Keratinocyte (primary cell): ENCODE measurements at places on chromosomes 5 and 9. TPM values are rescaled to one million over a fixed set of nuclear protein-coding genes. Genes with fewer than 3 reads are reported as not detected.

Gene AGXT2
- polyA plus RNA-seq = not detected in 3 replicates

DNA sequence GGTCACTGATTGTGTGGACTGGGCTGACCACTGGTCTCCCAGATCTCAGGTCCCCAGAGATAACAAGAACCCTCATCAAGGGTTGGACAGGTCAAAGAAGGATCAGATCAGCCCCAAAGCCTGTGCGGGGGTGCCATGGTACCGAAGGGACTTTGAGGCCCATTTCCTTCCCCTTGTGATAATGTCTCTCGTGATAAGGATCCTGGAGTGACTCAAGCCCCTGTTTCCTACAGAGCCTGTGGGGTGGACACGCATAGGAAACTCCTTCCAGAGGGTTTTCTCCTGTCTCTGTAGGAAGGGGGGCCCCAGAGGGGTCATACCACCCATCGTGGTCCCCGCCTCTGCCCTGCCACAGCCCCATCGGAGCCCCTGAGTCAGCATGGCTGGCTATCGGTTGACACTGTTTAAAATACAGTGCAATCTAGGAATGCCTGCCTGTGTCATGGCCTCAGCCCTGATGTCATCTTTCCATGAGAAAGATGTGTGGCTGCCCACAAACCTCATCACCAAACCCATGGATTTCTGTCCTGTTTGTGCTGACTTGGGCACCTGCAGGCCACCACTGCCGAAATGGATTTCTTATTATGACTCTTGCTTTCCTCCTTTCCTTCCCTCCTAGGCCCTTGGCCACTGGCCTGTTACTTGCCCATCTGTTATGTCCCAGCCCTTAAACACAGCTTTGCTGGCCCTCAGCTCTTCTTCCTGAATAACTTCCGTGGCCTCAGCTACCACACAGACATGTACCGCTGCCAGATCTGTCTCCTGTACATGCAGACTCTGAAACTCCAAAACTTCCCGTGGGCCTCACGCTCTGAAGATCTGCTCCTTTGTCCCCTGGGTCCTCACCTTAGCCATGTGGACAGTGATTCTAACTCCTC lies 2.9 kb upstream of the CSF2 start:
- no peak for DNase-seq

Gene NPR3
- 0.01 to 0.55 TPM (median 0.12 TPM) in 3 replicates for polyA plus RNA-seq

DNA sequence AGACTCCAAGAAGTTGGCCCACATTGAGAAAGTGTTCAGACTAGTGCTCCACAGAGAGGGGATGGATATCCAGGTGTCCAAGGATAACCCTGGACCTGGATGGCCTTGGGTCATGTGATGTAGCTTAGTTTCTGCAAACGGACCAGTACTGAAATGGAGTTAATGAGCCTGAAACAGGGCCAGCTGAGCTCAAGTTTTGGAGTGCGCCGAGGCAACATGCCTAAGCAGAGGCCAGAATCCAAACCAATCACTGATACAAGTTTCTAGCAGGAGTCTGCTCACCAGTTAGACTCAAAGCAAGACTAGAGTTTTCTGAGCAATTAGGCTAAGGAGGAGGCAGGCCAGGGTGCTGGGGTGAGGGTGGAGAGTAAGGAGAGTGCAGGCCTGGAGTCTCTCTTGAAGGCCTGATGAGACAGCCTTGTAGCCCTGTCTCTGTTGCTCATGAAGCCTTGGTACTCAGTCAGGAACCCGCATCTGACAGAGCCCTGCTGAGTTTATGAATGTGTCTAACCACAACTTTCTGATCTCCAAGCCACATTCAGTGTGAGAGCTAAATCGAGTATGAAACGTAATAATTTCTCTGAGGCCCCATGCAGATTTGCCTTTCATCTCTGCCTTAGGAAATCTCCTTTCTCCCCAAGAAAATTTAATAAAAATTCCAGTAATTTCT lies 68.9 kb upstream of the EQTN start:
- no peak for DNase-seq

Gene PCDHGA1
- 0.08 to 0.17 TPM (median 0.09 TPM) in 3 replicates for polyA plus RNA-seq

DNA sequence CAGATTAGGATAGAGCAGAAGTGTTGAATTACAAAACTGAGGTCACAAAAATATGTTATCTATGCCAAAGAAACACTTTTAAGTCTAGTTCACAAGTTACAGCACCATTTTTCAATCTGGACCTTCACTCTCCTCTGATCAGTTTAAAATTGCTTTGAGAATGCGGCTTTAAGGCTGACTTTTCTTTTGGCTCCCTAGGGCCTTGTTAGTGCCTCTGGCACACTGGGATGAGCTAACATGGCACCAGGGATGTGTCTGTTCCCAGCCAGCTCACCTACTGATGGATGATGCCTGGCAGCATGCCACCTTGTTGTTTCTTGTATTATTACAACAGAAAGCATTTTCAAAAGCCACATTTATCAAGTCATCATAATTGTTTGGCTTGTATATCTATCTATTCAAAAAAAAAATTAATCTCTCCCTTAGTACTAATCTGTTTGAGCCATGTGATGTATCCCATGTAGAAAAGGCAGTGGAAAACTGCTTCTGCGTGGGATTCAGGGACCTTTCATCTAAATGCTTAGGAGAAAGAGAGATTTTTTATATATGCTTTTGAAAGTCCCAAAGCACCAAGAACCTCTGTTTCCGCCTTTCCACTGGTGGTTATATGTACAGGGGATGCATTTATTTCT lies 46.6 kb downstream of the ADAMTSL1 start:
- no peak for DNase-seq

DNA sequence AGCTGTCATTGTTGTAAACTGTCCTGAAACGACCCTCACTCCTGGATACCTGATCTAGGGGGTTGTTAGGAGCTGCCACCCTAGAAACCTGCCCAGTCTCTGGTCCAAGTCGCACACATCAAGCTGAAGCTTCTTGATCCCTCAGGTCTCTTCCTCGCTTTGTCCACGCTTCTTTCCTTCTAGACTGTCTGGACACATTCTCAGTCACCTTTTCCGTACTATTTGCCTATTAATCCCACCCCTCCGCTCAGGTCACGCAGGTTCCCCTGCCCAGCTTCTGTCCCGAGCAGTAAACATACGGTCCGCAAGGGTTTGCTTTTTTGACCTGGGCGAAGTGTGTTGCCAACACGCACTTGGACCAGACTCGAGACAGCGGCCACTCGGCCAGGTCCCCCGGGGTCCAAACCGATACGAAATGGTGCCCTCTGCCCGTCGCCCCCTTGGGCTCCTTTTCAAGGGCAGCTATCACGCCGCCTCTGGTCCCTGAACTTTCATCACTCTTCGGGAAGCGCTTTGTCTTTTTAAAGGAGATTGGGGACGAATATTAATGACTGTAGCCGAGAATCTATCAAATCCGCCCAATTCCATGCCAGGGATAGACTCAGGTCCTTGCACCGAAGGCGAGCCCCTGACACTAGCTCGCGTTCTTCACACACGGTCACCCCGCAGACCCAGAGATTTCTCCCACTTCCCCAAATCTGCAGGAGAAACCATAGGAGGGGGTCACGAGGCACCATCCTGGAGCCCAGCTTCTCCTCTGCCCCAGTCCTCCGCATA lies 814 bp downstream of the PLCXD3 start:
- DNase-seq = no peak

Gene SIMC1
- 3.6 to 11.4 TPM (median 5.2 TPM) in 3 replicates for polyA plus RNA-seq

GRCh38 chr5:106865279-106865678 lies 805.5 kb downstream of the EFNA5 start:
- no peak for DNase-seq

Gene SHB
- polyA plus RNA-seq = 9.4 to 18.0 TPM (median 10.9 TPM) in 3 replicates

Gene ADGRD2
- 0.04 TPM in 1 of 3 replicates, not detected in the others for polyA plus RNA-seq

DNA sequence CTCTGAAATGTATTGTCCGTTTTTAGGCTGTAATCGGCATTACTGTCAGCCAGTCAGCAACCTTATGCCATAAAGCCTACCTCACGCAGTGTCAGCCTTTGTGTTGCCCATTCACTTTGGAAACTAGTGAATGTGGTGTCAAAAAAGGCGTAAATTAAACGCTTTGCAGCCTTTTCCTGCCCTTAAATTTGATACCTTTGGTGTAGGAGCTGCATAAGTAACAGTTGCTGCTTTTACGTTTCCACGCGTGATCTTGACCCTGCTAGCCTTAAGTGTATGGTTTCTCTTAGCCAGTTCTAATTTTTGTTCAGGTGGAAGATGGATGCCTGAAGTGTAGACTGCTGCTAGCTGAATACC lies 257.7 kb downstream of the EPB41L4A start:
- no peak for DNase-seq

Gene NUP188
- polyA plus RNA-seq = 25.6 to 56.3 TPM (median 31.1 TPM) in 3 replicates

DNA sequence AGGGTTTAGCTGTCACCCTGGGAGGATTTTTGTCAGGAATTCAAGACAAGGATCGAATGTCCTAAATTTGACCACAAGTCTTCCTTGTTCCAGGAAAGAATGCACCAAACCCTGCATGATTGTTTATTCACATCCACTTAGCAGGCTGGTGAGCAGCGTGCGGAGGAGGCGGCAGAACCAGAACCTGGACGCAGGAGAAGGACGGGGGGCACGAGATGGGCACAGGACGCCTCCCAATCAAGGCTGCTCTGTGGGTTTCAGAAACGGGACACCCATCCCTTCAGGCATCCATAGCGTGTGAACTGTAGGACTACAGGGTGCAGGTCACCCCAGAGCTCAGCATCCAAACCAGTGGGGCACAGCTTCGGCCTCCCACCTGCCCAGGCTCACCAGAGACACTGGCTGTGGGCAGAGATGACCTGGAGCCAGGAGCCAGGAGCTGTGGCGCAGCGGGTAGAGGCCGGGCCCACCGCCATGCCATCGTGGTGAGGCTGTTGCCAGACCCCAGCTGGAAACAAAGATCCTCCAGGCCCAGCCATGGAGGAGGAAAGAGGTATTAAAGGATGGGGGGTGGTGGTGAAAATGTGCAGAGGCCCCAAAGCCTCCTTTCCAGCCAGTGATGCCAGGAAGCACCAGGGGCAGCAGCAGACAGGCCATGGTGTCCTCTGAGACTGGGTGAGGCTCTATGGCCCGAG lies 32.3 kb upstream of the ADAMTS2 start:
- DNase-seq = no peak

- no peak for DNase-seq
Observed at GRCh38 chr9:136306211-136307208, 2.6 kb upstream of the CCDC187 start.
